PC-3 (cell line): ENCODE measurements at places on chromosomes 4 and X.
A peak's percentile ranks its signal among the peaks of the same experiment; 100 is the strongest.

GRCh38 chr4:184376126-184376838 lies 98.1 kb downstream of the IRF2 start:
- DNase-seq = peak; percentile 20

- DNase-seq = no peak
These were observed 289.3 kb upstream of the GATB start for GRCh38 chr4:152050106-152050505.

- no peak for DNase-seq
These were observed 70.6 kb downstream of the TAPT1 start for GRCh38 chr4:16155528-16156169.

DNA sequence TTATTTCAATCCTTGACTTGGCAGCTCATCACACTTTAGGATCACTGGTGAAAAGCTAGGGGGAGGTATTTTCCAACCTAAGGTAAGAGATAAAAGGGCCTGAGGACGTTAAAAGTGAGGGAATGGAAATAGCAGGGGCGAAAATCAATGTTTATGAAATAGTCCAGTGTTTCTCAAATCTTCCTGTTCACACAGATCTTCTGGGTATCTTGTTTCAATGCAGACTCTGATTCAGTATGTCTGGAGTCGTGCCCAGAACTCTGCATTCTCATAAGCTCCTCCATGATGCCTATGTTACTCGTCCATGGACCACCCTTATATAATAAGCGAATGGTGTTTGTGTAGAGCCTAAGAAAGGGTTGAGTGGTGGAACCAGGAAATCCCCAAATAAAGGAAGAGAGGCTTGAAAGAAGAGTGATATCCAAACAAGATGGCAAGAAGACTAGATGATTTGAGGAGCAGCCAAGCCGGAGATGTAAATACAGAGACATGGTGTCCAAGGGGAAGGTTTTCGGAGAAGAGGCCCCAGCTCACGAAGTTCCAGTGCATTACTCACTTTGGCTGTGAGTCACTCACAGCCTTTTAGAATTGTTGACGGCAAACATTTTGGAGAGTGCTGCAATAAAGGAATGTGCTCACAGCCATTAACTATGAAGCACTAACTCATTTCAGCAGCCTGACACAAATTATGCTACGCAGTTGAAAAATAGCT lies 215.6 kb upstream of the PPARGC1A start:
- peak; percentile 46 for DNase-seq

DNA sequence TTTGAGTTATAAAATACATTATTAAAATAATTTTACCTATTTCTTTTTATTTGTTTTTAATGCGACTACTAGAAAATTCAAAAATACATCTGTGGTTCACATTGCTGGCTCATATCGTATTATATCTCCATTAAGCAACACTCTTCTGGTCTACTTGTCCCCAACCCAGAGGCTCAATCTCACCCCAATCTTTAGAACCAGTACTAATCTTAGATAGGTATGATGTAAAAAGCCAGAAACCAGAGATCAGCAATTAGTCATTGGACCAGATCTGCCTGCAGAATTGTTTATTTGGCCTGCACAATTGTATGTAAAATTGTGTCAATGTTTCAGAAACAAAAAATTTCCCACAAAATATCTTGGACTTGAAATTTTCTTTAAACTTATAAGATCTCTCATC lies 155.5 kb upstream of the BMP3 start:
- no peak for DNase-seq

GRCh38 chr4:152991398-152991797 lies 55.3 kb downstream of the FHDC1 start:
- no peak for DNase-seq

GRCh38 chrX:7083468-7084396 lies 63.8 kb upstream of the STS start:
- DNase-seq = peak; percentile 89

- no peak for DNase-seq
These were observed 12.0 kb downstream of the BCOR start for GRCh38 chrX:40085714-40086113.

DNA sequence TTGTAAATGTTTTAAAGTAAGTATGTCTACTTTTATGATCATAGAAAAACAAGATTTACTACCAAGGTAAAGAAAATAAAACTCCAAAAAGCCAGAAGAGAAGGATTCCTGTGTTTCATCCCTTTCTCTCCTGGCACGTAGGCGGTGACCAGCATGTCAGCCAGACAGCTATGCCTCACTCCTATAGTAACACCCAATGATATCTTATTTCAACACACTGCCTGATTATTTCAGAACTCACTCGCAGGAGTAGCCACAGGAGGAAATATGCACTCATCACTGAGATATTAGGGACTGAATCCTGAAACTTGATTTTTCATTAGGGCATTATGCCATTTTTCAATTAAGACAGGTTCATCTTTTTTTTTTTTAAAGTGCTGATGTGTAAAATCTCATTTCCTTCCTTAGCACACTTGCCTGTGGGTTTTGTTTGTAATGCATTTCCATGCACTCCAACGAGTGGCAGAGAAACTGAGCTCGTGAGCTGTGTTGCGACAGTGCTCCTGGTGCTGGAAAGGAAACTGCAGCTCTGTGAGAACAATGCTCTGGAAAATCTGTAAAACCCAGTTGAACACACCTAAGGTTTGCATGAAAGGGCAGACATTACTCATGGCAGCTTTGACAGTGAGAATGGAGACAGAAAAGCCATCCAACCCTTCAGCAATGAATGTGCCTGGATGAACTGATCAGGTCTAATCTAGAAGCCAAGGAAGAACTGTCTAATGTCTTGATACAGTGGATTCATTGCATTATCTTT lies 18.2 kb downstream of the RAI2 start:
- DNase-seq = no peak

DNA sequence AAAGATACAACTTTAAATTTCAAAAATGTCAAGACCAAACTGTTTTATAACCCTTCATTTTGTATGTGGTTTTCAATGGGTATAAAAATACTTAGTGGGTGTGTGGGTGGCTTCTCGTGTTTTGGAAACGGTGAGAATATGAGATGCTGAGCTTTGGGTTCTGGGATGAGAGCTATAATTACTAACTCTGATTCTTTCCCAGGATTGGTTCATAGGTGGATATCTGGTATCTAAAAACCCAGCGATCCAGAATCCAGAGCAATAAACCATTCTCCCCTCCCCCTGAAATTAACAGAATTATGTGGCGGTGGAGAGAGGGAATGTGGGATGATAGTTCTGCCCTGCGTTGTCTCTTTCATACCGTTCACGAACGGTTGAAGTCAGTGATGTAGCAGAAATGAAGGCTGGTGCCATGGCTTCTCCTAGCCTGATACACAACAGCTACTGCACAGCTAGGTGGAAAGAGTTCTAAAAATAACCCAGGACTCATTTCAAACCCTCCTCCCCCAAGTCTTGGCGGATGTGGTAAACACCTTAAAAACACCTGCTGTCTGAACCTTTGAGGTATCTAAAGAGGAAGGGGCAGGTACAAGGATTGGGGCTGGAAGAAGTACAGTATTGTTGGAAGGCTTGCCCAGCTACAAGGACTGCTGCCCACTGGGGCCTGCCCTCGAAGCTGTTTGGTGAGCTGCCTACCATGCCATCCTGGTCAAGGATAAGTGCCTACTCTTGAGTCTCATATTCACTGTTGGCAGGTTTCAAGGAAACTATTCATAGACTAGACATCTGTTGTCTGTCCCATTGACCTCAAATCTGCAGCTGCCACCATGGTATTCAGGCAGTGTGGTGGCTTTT lies 44.5 kb downstream of the SEPTIN11 start:
- DNase-seq = no peak

- no peak for DNase-seq
These were observed 47.6 kb downstream of the ANAPC4 start for GRCh38 chr4:25424539-25425228.
